ENCODE measurements at places on chromosomes 16 and 17. TPM values are rescaled to one million over a fixed set of nuclear protein-coding genes. Genes with fewer than 3 reads are reported as not detected.

DNA sequence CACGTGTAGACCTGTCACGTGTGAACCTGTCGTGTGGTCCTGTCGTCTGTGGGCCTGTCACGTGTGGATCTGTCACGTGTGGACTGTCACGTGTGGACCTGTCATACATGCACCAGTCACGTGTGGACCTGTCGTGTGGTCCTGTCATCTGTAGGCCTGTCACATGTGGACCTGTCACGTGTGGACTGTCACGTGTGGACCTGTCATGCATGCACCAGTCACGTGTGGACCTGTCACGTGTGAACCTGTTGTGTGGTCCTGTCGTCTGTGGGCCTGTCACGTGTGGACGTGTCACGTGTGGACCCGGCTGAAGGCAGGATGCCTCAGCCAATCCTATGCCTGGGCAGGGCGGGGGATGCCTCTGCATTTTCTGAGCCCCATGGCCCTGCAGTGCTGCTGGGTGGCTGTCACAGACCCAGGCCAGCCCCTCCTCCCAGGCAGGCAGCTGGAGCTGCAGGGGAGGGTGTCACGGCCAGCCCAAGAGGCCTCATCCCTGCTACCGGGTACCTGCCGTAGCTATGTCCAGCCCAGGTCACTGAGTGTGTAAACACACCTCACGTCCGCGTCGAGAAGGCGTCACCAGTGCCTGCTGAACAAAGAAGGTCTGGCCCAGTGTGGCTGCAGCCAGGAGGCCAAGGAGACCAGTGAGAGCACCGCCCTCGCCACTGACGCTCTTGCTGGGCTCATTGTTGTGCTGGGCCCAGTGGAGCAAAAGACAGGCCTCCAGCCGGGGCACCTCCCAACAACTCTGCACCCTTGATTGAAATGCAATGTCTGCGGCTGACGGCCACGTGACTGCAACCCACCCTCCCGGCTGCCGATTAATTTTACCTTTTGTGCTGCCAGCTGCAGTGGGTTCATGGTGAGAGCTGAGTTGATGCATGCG, 18.6 kb upstream of the ACSF3 start:
- no peaks in the 10 kb centered on the region for H3K27me3 ChIP-seq
- DNase-seq, result no peak
- no peak overlapping the region for H3K4me3 ChIP-seq
- H3K4me1 ChIP-seq, result peaks cover 31% of the 10 kb centered on the region

- no peak overlapping the region for H3K27ac ChIP-seq
- no peak overlapping the region for H3K4me3 ChIP-seq
- H3K4me1 ChIP-seq, result peaks cover 20% of the 10 kb centered on the region
These were observed 11.5 kb downstream of the FLII start for GRCh38 chr17:18246880-18247612.

GRCh38 chr16:85750827-85751697, at the start of gene C16orf74:
C16orf74 (minus strand) TSS chr16:85751096; CDS start chr16:85735217, 15,879 bp downstream.
- H3K4me3 ChIP-seq, result peak within 1 kb of the TSS; percentile 47
- no peaks in the 10 kb centered on the region for H3K36me3 ChIP-seq
- H3K27ac ChIP-seq, result no peak within 1 kb of the TSS
- H3K4me1 ChIP-seq, result peaks cover 28% of the 10 kb centered on the region
- peak; percentile 33 for DNase-seq
- peaks cover 61% of the 10 kb centered on the region for H3K27me3 ChIP-seq

GRCh38 chr17:82871056-82871775, 31.4 kb upstream of the ZNF750 start:
- no peak for DNase-seq
- peaks cover 44% of the 10 kb centered on the region for H3K4me1 ChIP-seq
- peaks cover 37% of the 10 kb centered on the region for H3K36me3 ChIP-seq
- H3K27me3 ChIP-seq, result no peaks in the 10 kb centered on the region
- no peak overlapping the region for H3K4me3 ChIP-seq

GRCh38 chr17:40322358-40323315, 13.7 kb downstream of the RARA start:
- peak overlapping the region; percentile 96 for H3K4me3 ChIP-seq
- peak overlapping the region; percentile 89 for H3K27ac ChIP-seq
- DNase-seq, result peak; percentile 90
- no peaks in the 10 kb centered on the region for H3K27me3 ChIP-seq
- peaks cover 91% of the 10 kb centered on the region for H3K4me1 ChIP-seq
- no peaks in the 10 kb centered on the region for H3K36me3 ChIP-seq

- peaks cover 35% of the 10 kb centered on the region for H3K4me1 ChIP-seq
- peak overlapping the region; percentile 70 for H3K27ac ChIP-seq
- no peak overlapping the region for H3K4me3 ChIP-seq
- DNase-seq, result peak; percentile 75
- no peaks in the 10 kb centered on the region for H3K27me3 ChIP-seq
- H3K36me3 ChIP-seq, result no peaks in the 10 kb centered on the region
These were observed 105.2 kb downstream of the ABCA8 start for GRCh38 chr17:68849673-68850610.

DNA sequence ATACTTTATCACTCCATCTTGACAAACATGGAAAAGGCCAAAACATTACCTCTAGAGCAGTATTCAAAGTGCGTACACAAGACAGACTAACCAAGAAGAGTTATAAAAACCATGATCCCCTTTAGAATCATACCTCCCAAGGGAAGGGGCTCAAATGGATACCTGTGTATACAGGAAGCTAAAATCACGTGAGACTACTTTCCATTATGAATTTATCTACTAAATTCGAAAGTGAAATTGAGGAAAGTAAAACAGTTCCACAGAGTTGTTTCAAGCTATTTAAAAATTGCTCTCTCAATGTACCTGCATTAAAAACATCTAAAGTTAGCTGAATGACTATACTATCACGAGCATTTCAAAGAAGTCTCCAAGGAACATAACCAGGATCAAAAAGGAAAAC, 32.7 kb downstream of the AP1G1 start:
- H3K4me1 ChIP-seq, result no peaks in the 10 kb centered on the region
- no peak overlapping the region for H3K27ac ChIP-seq
- H3K27me3 ChIP-seq, result no peaks in the 10 kb centered on the region
- DNase-seq, result no peak
- no peak overlapping the region for H3K4me3 ChIP-seq

MYH3 gene
- 10,246 TPM for total RNA-seq

RAB26 gene
- 0.40 TPM for total RNA-seq

WNT3 gene
- total RNA-seq, result 1.9 TPM

TELO2 gene
- 14.5 TPM for total RNA-seq

CFAP119 gene
- total RNA-seq, result 1.8 TPM

Data from muscle of leg (tissue), 16 donors.